ENCODE measurements at places on chromosomes 13 and 19. TPM values are rescaled to one million over a fixed set of nuclear protein-coding genes. Genes with fewer than 3 reads are reported as not detected.

- no peak for DNase-seq
Observed at GRCh38 chr13:64477146-64477545, 2753.0 kb downstream of the PCDH9 start.

Gene GAS6
- total RNA-seq = 71.5 TPM

GRCh38 chr13:44273991-44274770 lies 99.4 kb upstream of the SERP2 start:
- DNase-seq = no peak

GRCh38 chr13:66348745-66349690 lies 881.1 kb downstream of the PCDH9 start:
- DNase-seq = no peak

DNA sequence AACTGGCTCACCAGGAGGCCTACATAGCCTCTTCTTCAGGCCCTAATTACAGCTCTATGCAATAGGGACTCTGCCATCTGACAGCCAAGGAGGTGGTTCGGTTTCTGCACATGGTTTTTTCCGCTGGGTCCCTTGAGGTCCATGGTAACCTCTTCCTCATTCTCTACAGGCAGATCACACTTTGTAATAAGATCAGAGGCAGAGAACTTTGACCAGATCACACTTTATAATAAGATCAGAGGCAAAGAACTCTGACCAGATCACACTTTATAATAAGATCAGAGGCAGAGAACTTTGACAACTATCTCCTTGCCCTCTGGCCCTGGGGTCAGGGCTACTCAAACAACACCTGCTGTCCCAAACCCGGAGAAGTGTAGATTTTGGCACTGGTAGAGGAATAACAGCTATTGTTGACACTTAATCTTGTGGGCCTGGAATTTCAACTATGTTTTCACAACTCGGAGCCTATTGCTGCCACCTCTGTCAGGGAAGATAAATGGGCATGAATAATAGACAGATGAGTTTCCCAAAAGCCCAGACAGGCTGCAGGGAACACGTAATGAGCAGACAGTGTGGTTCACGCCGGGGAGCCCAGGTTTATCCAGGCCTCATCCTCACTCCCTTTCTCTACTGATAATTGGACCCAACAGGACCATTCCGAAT lies 246.1 kb downstream of the UQCRFS1 start:
- DNase-seq = no peak

Gene MED25
- 105 TPM for total RNA-seq

Measured in mesothelial cell of epicardium (in vitro differentiated cells).